ENCODE measurements at places on chromosomes 11 and 22.

DNA sequence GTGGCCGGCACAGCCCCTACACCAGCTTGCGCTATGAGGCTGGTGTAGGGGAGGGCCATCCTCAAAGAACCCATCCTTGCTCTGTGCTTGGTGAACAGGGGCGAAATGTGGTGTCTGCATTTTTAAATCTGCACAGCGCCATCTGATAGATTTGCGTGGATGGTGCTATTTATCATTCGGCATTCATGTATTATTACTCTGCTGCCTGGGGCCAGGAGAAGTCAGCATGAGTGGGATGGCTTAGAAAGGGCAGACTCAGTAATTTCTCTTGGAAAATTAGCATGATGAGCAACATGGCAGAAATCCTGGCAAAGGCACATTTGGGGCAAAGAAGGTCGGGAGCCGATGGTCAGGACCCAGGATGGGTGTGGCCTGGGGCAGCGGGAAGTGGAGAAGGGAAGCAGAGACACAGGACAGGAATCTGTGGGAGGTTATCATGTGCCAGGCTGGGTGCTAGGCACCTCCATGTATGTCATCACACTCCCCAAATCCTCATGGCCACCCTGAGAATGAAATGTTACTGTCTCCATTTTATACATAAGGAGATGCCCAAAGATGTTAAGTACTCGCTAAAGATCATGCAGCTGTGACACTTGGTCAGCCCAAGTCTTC, 149.0 kb downstream of the CEP164 start:
- DNase-seq, result no peak

DNA sequence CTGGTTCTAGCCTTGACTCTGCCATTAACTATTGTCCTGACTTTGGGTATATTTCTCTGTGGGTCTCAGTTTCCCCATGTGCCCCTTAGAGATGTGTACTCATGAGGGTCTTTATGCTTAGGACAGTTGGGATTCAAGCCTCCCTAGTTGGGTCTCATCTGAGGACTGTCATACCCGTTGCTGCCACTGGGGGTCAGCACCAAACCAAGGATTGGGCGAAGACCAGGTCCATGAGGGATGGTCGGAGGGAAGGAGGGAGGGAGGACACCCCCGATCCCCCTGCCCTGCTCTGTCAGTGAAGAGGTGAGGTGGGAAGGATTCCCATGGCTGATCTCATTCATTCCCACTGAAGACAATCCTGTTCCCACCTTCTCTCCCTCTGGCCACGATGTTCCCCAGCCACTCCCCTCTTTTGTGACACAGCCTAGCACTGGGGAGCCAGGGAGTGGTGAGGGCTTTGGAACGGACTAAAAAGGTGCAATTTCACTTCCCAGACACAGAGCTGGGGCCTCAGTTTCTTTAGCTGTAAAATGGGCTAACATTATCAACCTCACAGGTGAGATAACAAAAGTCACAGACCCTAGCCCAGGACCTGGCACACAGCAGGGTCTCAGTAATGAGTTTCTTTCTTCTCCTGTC, 12.4 kb upstream of the KLHL35 start:
- peak; percentile 73 for DNase-seq

DNA sequence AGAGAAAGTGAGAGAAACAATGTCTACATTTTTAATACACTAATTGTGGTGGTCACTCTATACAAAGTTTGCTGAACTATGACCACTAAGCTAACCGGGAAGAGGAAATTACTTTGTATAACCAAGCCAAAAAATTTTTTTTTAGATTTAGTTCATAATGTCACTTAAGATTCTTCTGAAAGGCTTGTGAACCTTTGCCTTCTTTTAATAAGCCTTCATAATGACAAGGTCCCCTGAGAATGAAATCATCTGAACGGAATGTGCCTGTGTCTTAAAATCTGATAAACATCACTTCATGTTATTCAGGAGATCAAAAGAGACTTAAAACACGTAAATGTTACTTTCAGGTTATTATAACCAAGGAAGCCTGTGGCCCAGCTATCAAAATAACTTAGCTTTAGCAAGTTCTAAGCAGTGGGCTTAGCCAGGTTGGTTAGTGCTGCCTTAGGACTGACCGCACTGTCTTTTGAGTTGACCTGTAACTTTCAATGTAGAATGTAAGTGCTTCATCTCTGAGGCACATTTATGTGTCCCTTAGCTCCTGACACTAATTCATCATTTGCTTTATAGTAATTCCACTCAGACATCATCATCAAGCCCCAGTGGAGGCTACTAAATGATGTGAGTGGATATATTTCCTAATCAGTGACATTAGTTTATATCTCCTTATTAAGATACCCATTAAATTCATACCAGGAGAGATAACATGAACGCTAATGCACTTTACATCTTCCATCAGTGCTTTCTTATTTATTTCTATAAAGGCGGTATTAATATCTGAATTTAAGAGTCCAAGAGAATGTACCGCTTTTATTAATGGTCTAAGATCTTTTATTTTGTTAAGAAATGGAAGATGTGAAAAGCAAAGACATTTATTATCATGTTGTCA, 122.5 kb downstream of the WNT11 start:
- DNase-seq, result no peak

GRCh38 chr11:76277298-76278175, 71.2 kb upstream of the WNT11 start:
- no peak for DNase-seq

GRCh38 chr11:130634961-130635473, 186.6 kb downstream of the ADAMTS15 start:
- no peak for DNase-seq

DNA sequence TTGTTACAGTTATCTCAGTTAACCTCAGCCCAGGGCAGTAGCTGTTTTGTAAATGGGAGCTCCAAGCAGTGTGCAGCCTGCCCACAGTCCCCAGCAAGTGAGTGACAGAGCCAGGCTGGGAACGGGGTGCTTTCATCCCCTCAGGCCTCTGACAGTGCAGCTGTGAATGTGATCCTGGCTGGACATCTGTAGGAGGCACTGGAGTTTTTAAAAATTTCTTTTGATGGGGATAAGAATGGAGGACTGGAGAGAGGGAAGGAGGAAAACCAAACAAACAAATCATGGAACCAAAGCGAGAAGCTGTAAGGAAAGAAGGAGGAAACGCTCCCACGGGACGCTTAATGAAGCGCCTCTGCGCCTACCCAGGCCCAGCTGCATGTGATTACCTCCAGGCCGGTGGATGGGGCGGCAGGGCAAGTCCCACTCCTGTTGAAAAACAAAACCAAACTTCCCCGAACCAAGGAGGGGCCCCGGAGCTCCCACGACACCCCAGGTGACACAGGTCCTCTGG, 40.6 kb downstream of the SCUBE1 start:
- no peak for DNase-seq

DNA sequence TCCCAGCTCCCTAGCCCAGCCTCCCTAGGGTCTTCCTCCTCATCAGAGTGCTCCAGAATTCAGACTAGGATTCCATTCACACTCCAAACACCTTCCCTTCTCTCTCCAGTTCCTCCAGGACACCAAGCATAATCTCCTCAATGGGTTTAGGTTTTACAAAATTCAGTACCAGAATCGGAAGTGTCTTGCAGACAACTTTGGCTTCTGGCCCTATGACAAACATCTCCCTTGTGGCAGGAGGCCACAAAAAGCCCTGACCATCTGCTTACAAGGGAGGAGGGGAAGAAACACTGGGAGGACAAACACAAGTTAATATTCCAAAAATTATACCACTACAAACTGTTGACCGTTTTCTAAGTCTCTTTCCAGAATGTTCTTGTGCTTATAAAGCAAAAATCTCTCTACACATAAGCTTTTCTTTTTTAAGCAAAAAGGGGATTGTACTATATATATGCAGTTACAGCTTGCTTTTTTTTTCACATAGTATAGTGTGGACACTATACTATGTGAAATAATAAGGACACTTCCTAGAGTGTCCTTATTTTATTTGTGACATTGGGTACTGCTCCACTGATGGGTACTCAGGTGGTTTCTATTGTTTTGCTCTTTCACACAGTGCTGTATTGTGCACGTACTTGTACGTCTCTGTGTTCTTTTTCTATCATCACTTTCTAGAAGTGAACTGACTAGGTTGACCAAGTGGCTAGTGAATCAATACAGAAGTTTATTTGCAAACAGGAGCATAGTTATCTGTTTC, 78.7 kb downstream of the BDNF start:
- no peak for DNase-seq

- no peak for DNase-seq
These were observed 2.0 kb downstream of the ST14 start for GRCh38 chr11:130161441-130162145.

DNA sequence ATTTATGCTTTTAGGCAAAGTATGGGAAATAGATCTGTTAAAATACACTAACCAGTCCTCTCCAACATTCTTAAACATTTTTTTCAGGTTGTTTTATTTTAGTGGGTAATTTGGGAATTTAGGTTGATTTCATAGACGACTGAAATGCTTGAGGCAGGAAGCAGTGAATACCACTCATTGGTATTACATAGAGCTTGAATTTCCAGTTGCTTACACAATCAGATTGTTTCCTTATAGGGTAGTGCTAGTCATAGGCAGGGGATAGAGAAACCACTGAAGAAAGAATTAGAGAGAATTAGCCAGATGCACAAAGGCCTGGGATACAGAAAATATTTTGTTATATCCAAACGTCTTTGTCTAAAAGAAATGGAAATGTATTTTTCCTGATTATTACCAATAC, 23.9 kb upstream of the LYVE1 start:
- DNase-seq, result no peak

DNA sequence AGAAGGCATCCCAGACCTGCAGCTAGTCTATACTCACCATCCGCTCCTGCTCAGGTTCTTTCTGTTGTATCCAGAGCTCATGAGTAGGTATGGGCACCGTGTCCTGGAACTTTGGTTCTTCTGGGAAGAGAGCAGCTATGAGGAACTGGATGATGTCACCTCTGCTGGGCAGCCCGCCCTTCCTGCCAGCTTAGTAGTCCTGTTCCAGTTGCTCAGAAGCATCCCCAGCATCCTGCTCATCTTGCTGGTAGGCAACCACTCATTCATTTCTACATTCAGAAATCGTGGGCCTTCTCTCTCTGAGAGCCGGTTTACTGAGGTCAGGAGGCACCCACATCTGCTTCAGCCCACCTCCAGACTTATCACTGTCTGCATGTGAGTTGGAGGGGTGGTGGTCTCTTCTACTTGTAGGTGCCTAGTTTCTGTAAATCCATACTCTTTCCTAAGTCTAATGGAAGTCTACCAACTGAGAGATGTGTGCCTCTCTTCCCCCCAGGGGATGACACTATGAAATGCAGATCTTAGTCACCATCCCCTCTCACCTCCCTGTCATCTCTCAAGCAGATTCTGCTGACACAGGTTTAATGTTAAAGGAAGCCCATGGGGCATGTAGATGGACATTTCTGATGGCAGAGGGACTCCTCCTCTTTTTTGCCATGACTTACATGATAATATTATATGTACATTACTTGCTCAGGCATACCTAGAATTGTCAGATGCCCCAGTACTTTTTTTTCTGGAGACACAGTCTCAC, 29.6 kb upstream of the CCDC134 start:
- no peak for DNase-seq

DNA sequence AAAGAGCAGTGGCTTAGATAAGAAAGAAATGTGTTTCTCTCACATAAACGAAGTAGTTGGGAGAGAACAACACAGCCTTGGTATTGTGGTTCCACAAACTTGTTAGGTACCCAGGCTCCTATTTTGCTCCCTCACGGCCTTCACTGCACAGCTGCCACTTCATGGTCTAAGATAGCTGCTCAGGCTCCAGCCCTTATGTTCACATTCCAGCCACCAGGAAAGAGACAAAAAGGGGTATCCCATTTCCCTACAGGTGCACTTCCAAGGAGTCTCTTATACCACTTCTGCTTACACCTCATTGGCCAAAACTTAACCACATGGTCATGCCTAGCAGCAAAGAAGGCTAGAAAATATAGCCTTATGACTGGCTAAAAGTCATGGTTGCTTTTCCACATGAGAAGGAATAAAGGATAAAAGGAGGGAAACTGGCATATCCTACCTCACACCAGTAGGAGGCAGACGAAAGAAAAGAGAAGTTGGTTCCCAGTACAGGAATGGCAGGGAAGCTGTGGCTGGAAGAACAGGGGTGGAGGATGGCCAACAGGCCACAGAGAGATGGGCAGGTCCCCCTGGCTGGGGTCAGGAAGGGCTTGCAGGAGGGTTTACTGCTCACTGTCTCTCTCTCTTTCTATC, 5.4 kb upstream of the HDHD5 start:
- no peak for DNase-seq

DNA sequence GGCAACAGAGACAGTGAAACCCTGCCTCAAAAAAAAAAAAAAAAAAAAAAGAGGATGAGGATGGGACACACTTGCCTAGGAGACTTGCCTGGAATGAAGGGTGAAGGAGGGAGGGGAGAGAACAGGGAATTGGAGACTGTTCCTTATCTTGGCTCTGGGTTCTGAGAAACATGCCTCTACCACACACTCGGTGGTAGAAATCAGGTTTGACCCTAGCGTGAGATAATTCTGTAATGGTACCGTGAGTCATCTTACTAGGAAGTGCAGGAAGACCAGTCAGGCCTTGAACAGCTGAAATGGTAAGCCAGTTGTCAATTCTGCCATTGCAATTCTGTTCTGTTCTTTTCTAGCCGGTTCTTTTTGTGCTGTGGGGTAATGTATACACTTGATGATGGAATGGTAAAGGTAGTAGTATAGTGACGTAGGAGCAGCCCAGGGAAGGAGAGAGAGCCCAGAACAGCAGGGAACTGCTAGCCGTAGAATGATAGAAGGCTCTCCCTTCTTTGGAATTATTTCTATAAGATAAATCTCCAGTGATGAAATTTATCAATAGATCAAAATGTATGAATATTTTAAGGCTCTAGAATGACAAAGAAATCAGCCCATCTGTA, 3.9 kb upstream of the AMBRA1 start:
- no peak for DNase-seq

DNA sequence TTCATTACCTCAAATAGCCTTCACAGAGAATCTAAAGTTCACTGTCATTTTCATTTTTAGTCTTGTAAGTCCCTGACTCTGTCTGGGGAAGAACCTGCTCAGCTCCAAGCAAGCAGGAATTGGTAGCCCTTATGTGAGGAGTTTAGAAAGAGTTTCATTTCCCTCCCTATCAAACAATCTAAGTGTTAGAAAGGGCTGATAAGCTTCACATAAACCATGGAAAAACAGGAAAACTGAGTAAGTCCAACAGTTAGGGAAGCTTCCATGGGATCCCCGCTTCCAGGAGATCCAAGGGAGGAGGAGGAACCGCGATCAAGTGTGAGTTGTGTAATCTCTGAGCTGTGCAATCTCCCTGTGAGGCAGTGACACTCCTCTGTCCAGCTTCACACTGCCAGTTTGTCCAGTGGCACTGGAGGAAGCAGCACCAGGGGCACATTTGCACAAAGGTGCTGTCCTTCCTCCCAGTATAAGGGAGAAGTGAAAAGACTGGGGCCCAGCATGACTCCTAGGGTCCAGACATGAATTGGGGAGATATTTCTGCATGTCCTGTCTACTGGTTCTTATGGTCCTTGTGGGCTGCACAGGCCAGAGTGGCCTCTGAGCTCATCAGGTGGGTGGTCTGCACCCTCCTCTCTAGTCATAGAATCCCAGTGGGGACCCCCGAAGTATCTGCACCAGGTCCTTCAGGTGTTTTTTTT, 4.3 kb downstream of the PRAME start:
- DNase-seq, result no peak

All from CD4-positive, alpha-beta T cell treated with Interleukin-12 subunit alpha and Interleukin-12 subunit beta, for 1 hour (primary cell).